ENCODE measurements at places on chromosomes 12 and 14. TPM values are rescaled to one million over a fixed set of nuclear protein-coding genes. Genes with fewer than 3 reads are reported as not detected.

- peak; percentile 68 for DNase-seq
Measured at GRCh38 chr12:66409195-66409871, 107.0 kb downstream of the HELB start.

DNA sequence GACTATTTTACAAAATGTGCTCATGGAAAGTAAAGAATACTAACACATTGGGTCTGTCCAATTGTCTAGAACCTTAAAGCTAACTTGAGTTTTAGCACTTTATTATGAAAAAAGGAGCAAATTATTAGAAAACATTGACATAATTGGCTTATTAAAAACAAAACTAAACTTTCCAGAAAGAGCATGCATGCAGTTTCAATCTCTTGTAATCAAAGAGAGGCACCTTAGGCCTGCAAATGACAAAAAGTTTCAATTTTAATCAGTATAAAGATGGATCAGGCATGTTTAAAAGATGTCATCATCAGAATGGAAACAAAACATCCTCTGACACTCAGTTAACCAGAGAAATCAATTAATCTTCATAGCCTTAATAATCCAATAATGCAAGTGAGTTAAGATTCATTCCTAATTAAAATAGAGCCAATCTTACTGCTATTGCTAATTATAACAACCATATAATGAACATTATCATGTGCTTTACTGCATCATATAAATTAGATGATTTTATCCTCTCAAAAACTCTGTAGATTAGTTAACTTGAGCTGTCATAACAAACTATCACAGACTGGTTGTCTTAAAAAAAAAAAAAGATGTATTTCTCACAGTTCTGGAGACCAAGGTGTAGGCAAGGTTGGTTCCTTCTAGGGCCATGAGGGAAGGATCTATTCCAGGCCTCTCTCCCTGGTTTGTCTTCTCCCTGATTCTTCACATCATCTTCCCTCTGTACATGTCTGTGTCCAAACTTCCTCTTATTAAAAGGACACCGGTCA lies 131.4 kb downstream of the RPAP3 start:
- no peak for DNase-seq

DNA sequence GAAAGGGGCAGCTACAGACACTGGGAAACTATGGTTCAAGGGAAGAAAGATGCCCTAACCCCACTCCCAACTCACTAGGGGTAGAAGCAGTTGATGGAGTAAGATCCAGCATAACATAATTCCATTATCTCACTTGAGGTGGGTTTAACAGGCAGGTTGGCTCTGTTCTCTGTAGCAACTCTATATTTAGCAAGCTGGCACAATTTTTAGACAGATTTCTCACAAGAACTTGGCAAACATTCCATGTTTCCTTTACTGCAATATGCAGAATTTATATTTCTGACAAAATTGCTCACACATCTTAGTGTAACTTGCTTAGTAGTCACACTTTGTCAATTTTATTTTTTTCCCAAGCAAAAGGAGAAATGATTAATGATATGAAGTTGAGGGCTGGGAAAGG lies 475.4 kb downstream of the RMST start:
- DNase-seq: no peak

- DNase-seq: no peak
Measured at GRCh38 chr12:29505122-29505521, 7.6 kb upstream of the OVCH1 start.

GRCh38 chr14:100307766-100308426 lies 1.7 kb upstream of the SLC25A29 start:
- DNase-seq: no peak

- peak; percentile 68 for DNase-seq
Measured at GRCh38 chr12:11209113-11209512, 22.4 kb upstream of the TAS2R42 start.

GRCh38 chr12:28961948-28962384 lies 187.1 kb upstream of the FAR2 start:
- DNase-seq: no peak

DNA sequence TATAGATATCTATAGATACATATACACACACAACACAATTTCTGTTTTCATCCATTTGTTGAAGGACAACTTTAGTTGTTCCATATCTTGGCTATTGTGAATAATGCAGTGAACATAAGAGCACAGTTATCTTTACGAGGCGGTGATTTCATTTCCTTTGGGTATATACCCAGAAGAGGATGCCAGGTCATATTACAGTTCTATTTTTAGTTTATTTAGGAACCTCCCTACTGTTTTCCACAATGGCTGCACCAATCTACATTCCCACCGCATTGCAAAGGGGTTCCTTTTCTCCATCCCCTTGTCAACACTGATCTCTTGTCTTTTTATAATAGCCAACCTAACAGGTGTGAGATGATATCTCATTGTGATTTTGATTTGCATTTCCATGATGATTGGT lies 143.4 kb upstream of the ARHGAP5 start:
- DNase-seq: no peak

DNA sequence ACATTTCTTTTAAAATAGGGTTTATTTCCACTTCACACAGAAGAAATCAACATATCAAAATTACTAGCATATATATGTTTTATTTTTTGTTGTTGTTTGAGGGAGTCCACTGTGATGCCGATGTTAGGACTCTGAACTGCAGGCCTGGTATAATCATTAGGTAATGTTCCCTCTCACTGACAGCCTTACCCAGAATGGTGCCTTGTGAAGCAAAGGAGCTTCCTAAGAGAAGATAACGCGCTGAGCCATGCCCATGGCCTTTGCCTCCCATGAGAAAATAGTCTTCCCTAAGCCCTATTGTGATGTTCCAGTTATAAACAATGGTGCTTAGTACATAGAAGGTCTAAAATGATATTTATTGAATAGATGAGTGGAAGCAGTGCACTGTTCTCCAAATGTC lies 12.0 kb downstream of the GNG2 start:
- no peak for DNase-seq

DNA sequence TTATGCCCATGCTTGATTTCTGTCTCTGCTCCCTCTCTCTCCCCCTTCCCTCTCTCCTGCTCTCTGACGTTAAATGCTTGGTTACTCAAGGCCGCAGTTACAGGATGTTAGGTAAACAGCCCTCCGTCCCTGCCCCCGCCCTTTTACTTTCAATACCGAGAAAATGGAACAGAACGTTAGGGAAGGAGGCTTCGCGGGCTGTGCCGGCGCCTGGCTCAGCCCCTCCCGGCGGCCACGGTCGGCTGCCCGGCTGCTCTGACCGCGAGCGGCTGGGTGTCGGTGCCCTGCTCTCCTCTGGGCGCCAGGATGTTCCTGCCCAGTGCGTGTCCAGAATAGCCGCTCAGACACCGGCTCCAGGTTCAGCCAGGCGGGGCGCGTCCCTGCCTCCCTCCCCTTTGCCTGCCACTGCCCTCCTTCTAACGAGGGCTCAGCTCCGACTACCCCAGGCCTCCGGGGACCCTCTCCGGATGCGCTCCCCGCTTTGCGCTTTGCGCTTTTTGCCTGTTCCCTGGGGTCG lies 166.1 kb downstream of the ADCK1 start:
- peak; percentile 23 for DNase-seq

- DNase-seq: no peak
Measured at GRCh38 chr12:17015501-17015900, 409.5 kb upstream of the LMO3 start.

DNA sequence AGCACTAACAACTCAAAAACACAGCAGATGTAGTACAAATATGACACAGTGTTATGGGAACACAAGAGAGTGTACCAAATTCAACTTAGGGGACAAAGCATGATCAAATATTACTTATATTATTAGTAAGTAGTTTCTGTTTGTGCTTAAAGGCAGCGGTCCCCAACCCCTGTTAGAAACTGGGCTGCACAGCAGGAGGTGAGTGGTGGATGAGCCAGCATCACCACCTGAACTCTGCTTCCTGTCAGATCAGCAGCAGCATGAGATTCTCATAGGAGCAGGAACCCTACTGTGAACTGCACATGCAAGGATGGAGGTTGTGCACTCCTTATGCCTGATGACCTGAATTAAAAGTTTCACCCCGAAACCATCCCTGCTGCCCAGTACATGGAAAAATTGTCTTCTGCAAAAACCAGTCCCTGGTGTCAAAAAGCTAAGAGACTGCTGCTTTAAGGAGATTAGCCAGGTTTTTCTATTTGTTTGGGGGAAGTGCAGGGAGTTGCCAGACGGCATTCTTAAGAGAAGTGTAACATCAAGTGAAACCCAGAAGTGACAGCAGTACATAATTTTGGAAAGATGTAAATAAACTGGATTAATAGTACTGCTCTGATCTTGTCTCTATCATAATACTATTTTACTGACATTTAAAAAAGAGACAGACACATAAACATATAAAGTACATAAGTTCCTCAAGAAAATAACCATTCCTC lies 26.7 kb downstream of the GTF2A1 start:
- no peak for DNase-seq

DNA sequence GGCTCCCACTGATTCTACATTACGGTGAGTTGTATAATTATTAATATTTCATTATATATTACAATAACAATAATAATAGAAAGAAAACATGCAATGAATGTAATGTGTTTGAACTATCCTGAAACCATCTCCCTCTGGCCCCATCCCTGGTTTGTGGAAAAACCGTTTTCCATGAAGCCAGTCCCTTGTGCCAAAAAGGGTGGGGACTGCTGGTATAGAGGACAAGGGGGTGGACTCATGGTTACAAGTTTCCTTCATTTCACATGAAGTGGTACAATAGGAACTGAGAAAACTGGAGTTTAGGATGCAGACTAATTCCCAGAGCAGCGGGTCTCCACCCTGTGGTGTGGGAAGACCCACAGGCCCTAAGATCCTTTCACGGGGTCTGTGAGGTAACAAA lies 3.0 kb upstream of the C1RL start:
- no peak for DNase-seq

GRCh38 chr14:104967386-104968152 lies 10.6 kb downstream of the AHNAK2 start:
- DNase-seq: peak; percentile 69

GRCh38 chr14:33736979-33737378 lies 213.9 kb downstream of the EGLN3 start:
- DNase-seq: no peak

GRCh38 chr12:8968761-8969160 lies 19.3 kb upstream of the M6PR start:
- no peak for DNase-seq

The DDX23 gene
- total RNA-seq: 95.6 TPM

The FBXO21 gene
- total RNA-seq: 114 TPM

The MARS1 gene
- total RNA-seq: 109 TPM

The WDR20 gene
- total RNA-seq: 22.4 TPM

The APOF gene
- not detected for total RNA-seq

The MIP gene
- total RNA-seq: not detected

The PPP1R1A gene
- total RNA-seq: 2.3 TPM

All from neural progenitor cell (in vitro differentiated cells).